Stimulated activated CD4-positive, alpha-beta T cell treated with anti-CD3 and anti-CD28 coated beads, Interleukin-4, amount 100 ng/mL, for 1 hour (primary cell): ENCODE measurements at places on chromosomes 11 and 22.

DNA sequence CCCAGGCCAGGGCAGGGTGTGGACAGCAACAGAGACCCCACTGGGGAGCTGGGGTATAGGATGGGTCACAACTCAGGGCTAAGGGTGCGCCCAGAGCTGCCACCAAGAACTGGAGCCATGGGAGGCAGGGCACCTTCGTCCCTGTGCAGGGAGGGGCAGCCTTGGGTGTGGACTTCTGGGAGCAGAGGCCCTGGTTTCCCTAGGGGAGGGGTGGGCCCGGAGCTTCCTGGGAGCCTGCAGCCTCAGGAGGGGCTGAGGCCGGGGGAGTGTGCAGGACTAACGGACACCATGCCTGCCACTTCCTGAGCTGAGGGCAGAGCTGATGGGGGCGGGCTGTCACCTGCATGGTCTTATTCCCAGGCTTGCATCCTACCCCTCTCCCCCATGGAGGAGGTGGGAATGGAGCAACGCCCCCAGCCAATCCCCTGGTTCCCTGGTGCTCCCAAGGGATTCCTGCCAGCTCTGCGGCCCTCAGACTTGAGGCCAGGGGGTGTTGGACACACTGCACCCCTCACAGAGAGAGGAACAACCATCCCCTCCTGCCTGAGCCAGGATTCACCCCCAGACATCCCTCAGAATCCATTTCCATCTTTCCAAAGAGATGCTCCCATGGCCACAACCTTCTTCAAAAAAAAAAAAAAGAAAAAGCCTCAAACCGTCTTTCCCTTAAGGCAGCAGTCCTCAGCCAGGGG lies 225.7 kb downstream of the CTTN start:
- DNase-seq: no peak

- DNase-seq: no peak
Observed at GRCh38 chr11:65611758-65612603, 2.0 kb downstream of the MAP3K11 start.

DNA sequence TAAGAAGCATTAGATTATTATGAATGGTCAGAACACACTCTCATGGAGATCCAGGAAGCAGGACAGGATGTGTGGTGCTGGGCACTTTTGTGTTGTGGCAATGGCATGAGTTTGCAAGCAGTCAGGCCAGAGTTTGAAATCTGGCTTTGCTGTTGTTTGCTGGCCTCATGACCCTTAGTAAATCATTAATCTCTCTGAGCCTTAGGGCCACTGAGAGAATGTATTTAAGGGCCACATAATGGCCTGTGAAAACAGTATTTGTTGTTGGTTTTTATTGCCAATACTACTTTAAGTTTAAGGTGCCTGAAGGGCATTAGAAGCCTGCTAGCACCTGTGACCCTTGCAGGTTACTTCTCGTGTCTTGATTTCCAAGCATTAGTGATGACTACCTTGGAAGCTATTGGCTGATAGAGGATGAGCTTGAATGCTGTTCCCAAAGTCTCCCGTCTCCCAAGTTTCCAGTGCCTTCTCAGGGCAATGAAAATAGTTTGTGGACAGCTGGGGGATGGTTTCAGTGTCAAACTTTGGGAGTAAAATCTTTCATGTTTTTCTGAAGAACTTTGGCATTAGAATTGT lies 24.6 kb downstream of the STIM1 start:
- DNase-seq: no peak

DNA sequence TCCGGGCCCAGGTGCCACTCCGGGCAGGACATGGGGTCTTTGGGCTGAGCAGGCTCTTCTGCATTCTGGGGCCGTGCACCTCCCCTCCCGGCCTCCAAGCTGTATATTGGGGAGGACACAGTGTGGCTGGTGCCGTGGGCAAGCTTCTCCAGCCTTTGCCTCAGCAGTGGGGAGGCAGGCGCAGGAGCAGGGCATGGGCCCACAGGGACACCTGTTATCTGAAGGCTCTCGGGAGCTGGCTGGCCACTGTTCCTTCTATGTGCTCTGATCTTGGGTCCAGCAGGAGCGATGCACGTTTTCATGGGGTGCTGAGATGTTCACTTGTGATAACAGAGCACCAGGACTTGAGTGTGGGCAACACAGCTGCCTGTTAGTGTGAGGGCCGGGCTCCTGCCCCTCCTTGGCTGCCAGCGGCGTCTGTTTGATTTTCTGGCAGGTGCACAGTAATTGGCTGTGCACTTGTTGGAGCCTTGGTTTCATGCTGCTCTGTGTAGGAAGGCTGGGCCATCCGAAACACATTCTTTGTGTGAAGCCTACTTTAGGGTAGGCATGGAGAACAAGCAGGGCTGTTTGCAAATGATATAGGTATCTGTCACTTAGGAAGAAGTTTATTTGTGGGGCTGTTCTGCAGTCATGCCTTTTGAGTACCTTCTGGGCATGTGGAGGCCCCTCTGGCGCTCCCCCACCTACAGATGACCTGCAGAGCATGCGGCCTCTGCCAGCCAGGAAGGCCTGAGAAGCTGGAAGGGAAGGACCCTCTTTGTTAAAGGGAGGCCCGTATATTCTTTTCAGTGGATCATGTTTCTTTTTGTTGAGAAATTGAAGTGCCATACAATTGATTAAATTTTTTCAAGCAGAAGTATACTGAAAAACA lies 201.5 kb downstream of the TBC1D22A start:
- DNase-seq: no peak

GRCh38 chr11:117822074-117823033 lies 2.2 kb downstream of the FXYD2 start:
- DNase-seq: peak; percentile 66

DNA sequence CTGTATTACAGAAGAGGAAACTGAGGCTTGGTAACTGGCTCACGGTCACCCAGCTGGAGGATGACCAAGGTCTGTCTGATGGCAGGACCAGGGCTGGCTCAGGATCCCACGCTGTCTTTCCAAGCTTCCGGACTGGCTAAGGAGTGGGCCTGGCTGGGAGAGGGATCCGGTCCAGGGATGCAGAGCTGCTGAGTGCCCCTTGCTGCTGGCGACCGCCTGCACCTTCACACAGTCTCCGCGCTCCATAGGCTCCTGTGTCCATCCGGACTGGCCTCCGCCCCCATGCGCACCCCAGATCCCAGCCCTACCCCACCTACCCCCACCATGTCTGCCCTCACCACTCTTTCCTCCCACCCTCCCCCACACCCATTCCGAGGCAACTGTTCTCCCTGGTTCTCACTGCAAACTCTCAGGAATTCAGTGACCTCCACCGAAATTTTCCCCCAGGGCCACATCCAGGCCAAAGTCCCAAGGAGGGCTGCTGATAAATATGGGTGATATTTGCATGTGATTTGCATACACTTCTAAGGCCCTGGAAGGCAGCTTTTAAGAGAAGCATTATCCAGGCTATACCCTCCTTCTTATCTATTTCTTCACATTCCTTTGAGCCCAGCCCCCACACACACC lies 48.5 kb upstream of the SLC35C1 start:
- no peak for DNase-seq

DNA sequence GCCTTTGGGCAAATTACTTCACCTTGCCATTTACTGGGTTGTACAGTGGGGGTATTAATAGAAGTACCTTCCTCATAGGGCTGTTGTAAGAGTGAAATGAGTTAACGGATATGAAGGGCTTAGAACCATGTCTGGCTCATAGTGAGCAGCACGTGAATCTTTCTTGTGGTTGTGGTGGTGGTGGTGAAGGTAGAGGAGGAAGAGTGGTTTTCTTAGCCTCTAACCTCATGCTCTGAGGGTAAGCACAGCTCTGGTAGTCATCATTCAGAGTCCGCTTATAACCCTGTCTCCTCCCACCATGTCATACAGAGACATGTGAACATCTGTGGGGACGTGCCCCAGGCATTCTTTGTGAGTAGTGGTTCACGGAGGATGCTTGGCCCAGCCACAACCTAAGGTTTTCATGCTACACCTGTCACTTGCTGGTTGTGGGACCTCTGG lies 43.6 kb downstream of the TEAD1 start:
- peak; percentile 20 for DNase-seq

DNA sequence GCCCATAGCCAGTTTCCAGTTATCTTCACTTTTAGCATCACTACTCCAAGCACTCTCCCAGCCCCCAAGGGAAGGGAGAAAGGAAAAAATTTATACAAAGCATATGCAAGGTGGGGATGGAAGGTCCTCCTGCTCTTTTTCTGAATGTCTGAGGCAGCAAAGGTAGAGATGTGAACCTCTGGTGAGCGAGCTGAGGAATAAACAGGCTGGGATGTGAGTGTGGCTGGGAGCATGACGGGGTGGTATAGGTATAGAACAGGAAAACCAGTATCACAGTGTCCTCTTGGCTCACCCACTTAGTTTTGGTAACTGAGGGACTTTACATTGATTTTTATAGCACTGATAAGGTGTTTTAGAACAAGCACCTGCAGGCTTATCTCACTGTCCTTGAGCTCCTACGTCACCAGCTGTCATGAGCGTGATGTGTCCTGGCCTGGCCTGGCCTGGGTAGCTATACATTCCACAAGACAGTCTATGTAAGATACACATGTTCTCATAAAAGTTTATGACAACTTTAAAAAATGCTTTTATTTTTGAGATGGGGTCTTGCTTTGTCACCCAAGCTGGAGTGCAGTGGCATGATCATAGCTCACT lies 10.3 kb upstream of the POLD3 start:
- no peak for DNase-seq

DNA sequence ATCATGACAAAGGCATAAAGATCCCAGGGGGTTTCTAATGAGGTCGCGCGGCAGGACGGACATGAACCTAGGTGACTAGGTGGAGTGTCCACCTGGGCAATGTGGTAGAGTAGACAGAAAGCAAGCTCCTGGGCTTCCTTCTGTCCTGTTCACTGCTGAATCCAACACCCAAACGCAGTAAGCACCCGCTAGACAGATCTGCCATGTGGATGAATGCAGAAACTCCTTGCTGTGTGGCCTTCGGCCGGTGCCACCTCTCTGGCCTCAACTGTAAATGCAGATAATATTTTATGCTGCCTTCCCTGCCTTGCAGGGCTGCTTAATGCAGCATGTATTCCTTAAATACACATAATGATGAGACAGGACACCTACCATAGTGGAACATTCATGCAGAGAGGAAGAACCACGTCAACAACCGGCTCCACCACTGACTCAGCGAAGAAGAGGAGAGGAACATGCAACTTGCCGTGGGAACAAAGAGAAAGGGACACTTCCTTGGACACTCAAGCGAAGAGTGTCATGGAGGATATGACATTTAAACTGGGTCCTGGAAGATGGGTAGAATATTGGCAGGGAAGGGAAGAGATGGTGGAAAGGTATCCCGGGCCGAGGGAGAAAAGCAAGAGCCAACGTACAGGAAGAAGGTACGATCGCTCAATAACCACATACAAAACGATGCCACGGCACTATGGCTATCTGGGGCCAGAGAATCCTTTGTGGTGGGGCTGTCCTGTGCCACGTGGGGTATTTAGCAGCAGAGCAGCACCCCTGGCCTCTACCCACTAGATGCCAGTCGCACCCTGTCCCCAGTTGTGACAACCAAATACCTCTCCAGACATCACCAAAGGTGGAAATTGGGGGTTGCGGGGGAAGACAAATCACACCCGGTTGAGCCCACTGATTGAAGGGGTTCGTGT lies 30.8 kb downstream of the MYH9 start:
- DNase-seq: peak; percentile 45

DNA sequence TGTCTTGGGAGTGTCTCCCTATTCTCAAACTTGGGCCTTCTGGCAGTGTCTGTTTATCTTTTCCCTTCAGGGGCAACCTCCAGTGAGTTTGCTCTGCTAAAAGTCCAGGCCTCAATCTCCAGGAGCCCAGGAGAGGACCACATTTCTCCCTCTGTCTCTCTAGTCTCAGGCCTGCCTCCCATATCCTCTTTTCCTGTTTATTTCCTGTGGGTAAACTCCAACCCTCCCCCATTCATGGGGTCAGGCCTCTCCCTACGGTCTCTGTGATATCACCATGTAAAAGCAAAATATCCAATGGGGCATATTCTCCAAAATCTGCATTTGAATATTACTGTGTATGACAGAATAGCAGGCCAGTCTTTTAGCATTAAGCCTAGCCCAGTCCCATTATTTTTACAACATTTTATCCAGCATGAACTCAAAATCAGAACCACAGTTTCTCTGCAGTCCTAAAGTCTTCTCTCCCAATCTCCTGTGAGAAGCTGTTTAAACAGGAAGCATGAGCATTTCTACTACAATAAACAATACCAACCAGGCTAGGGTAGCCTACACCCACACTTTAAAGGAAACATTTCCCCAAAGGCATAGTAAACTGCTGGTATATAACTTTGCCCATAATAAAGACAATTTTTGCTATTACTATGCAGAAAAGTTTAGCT lies 18.0 kb upstream of the TMEM135 start:
- no peak for DNase-seq

DNA sequence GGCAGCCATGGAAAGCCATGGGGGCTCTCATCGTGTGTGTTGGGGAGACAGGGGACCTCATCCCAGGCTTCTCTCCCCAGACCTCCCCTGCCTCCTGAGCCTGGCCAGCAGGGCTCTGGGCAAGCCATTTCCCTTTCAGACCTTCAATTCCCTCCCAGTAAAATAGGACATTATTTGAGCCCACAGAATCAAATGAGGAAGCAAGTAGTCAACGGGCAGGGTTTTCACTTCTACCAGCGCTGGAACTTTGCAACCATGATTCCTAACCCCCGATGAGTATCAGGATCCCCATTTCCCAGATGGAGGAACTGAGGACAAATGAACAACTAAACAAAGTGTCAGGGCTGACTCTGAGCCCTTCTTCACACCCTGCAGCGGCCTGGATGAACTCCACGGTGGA lies 48.9 kb upstream of the TCF20 start:
- no peak for DNase-seq

GRCh38 chr11:2209370-2209801 lies 37.8 kb upstream of the TH start:
- no peak for DNase-seq

- DNase-seq: no peak
Observed at GRCh38 chr22:38136607-38137006, 26.1 kb upstream of the BAIAP2L2 start.

- no peak for DNase-seq
Observed at GRCh38 chr22:35380013-35380412, 883 bp upstream of the HMOX1 start.
